ENCODE measurements at places on chromosomes 12 and 14.

DNA sequence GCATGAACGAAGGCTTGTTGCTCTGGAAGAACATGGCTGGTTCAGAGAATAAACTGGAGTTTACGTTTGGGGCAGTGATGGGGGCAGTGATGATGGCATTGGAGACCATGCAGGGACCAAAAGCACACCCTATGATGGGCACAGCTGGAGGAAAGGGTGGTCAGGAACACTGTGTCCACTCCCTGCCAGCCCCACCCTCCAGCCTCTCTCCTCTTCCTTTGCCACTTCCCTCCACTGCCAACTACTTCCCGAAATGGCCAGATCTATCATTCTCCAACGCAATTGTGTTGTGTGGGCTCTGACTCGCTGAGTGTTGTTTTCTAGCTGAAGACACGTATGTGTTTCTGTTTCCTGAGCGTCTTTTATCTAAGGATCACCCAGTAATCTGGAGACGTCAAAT, 39.3 kb upstream of the GSG1 start:
- DNase-seq: no peak

GRCh38 chr12:104109446-104110271, 28.4 kb downstream of the NFYB start:
- DNase-seq: no peak

DNA sequence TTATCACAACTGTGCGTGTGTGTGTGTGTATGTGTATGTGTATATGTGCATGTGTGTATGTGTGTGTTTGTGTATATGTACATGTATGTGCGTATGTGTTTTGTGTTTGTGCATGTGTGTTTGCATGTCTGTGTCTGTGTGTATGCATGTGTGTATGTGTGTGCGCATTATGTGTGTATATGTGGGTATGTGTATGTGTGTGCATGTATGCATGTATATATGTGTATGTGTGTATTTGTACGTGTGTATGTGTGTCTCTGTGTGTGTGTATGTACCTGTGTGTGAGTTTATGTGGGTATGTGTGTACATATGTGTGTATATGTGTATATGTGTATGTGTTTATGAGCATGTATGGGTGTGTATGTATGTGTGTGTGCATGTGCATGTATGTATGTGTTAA, 37.6 kb upstream of the PIWIL1 start:
- no peak for DNase-seq

DNA sequence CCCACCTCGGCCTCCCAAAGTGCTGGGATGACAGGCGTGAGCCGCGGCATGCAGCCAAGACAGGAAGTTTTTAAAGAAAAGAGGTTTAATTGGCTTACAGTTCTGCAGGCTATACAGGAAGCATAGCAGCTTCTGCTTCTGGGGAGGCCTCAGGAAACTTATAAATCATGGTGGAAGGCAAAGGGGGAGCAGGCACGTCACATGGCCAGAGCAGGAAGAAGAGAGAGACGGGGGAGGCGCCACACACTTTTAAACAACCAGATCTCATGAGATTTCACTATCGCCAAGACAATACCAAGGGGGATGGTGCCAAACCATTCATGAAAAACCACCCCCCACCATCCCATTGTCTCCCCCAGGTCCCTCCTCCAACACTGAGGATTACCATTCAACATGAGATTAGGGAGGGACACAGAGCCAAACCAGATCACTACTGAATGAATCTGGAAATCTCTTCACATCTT, 14.1 kb downstream of the CCDC63 start:
- DNase-seq: peak; percentile 24

- no peak for DNase-seq
Measured at GRCh38 chr12:79689477-79690141, 1.2 kb downstream of the PAWR start.

- no peak for DNase-seq
Measured at GRCh38 chr12:47317175-47317915, 237.6 kb upstream of the AMIGO2 start.

DNA sequence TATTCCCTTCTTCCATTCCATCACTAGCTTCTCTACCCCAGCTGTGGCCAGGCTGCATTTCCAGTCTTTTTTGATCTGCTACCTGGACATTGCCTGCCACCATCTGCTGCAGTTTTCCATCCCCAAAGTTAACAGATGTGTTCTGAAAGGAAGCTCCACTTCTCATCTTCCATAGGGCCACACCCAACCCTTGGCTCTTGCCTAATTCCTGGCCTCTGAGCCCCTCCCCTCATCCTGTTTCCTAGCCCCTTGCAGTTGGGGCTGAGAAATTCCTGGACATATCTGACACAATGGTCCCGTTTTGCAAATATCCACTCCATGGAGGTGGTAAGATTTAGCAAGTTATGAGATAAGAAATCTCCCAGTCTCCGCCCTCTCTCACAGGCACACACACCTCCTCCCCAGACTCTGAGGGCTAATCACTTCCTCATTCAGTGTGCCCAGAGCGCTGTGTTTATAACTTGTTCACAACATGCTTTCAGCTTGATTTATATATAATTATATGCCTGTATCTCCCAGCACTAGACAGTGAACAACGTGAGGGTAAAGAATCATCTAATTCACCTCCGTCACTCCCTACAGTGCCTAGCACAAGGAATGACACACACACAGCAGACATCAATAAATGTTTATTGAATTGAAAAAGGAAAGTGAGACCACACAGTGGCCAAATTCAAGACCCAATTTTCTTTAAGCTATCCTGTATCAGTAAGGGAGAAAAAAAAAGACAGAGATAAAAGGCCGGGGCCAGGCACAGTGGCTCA, 13.4 kb downstream of the SMUG1 start:
- DNase-seq: no peak

DNA sequence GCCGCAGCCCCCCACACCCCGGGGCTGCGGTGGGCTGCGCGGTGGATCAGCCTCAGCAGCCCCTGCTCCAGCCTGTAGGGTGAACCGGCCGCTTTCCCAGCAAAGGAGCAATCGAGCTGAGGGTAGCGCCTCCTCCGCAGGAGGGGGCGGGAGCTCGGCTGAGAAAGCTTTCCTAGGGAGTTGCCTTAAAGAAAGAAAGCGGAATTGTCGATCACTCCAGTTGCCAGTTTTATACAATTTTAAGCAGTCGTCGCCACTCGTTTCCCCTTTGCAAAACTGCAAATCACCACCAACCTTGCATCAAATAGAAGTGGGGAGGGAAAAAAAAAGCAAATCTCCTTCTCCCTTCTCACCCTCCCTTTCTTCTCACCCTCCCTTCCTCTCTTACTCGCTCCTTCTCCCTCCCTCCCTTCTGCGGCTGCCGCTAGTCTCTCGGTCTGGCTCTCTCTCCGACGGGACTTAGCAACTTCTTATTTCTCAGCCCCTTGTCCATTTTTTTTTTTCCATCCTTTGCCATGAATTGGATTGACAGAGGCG, at the start of gene PDE3A:
Gene PDE3A, plus strand, starts transcription at position 424 of the 537 bp plus-strand sequence. CDS start 748 bp downstream, outside the sequence.
- peak; percentile 95 for DNase-seq

GRCh38 chr14:84390010-84390409, 1139.9 kb upstream of the FLRT2 start:
- no peak for DNase-seq

DNA sequence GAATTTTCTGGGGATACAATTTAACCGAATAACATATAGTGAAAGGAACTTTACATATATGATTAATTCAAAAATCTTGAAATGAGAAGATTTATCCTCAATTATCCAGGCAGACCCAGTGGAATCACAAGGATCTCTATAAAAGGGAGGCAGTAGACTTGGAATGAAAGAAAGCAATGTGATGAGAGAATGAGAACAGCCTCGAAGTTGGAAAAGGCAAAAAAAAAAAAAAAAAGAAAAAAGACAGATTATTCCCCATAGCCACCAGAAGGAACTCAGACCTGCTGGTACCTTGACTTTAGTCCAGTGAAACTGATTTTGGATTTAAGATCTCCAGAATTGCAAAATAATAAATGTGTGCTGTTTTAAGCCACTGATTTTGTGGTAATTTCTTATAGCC, 416.3 kb upstream of the OR4E1 start:
- no peak for DNase-seq

DNA sequence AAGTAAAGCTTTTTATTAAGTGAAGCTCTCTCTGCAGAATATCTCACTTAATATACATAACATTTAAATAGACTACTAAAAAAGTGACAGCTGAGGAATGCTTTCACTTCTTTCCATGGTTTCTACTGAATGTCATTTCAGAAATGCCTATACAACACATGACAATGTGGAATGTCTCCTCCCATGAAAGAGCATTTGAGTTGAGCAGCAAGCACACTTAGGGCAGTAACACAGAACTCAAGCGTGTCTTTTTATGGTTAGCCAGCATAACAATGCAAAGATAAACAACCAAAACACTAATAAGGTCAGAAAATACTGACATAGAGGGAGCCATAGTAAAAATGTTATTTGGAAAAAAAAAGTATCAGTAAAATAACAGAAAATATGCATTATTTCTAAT, 9.4 kb downstream of the PPP1R12A start:
- peak; percentile 13 for DNase-seq

GRCh38 chr12:2453076-2453760, 341.6 kb upstream of the FKBP4 start:
- DNase-seq: no peak

DNA sequence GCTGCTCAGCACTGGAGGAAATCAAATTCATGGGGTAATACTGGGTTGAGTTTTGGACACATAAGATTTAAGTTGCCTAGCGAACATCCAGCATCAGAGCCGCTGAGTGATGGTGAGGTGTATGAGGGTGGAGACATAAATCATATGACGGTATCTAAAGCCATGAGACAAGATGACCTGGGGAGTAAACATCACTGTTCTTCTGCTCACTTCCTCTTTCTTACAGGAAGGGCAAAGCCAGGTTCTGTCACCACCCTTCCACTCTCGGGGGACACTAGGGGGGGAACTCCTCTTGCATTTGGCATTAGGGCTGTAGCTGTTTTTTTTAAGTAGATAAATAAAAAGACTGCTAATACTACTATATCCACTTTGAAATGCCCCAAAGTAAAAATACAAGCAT, 24.0 kb downstream of the PRDM4 start:
- DNase-seq: no peak

GRCh38 chr14:31937730-31938346, 139.3 kb upstream of the ARHGAP5 start:
- peak; percentile 32 for DNase-seq

DNA sequence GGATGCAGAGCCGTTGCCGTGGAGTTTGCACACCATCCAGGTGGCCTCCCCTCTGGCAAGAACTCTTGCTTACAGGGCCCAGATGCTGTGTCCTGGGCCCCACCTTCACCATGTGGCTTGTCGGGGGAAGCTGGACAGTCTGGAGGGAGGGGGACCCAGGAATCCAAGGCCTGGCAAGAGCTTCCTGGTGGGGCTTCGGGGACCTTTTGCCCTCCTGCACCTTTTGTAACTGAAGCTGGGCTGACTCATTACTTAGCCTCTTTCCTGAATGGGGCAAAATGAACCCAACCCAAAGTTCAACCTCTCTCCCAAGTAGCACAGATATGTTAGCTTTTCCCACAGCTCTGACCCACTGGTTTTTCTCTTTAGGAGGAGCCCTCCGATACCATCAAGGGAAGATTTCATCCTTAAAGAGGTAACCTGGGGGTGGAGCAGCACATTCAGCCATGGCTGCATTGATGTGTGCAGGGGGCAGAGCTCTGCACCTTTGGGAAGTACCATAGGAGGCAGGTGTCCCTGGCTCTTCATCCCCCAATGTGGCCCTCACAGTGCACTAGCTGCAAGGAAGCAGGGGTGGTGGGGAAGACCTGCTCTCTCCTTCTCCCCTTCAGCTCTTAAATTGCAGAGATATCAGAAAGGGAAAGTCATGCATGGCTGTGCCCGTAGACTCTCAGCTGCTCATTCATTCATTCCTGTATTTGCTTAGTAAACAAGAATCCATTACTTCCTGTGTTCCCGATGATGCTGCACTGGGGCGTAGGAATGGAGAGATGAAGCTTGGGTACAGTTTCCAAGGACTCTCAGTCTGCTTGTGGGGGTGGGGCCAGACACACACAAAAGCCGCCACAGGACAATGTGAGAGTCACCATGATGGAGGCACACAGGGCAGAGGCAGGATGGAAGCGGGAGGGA, 13.0 kb downstream of the MVK start:
- no peak for DNase-seq

DNA sequence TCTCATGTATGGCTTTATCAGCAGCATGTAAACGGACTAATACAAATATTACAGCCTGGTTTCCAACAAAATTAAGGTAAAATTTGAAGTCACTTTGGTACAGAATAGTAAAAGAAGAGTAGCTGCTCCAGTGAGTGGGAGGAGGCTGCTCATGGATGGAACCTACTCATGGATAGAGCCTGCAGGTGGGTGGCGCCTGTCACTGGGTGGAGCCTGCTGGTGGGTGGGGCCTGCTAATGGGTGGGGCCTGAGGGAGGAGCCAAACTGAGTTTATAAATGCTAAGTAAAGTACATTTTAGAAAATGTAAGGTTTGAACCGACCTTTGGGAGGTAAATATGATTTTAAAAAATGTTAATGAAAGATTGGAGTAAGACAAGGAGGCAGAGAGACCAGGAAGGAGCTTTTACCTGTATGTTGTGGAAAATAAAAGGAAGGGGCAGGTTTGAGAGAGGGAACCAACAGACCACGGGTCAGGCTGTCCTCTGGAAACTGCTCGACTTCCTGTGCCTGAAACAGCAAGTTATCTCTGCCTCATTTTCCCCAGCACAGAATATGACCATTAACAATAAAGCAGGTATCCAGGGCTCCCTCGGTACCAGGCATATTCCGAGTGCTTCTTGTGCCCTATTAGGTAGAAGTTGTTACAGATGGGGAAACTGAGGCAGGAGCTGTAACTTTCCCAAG, 55.9 kb upstream of the SEL1L start:
- no peak for DNase-seq

DNA sequence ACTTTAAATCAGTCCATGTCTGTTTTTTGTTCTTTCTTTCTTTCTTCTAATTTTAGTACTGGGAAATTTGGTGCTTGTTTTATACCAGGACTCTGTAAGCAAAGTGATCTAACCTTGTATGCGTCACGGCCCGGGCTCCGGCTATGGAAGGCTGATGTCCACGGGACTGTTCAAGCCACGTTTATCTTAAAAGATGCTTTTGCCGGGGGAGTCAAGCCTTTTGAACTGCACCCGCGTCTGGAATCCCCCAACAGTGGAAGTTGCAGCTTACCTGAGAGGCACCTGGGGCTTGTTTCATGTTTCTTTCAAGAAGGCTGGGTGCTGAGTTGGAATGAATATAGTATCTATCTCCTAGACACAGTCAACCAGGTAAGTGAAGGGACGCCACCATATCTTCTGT, 62.2 kb downstream of the TECPR2 start:
- DNase-seq: no peak

- peak; percentile 0 for DNase-seq
Measured at GRCh38 chr12:33000016-33000415, 103.4 kb upstream of the PKP2 start.

DNA sequence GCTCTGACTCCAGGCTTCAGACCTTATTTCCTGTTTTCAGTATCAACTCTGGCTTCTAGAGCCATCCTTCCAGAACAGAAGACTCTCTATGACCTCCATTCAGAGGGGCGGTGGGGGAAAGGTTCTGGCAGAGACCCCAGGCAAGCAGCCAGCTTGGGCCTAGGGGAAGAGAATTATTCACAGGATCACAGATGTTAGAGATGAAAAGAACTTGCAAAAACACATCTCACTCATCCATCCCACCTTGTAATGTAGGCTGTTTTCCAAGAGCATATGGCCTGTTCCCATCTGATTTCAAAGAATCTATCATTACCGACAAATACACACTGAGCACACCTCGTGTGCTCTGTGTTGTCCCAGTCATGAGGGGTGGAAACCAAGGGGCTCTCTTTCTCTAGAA, 131.9 kb downstream of the GRIN2B start:
- DNase-seq: no peak
